ENCODE measurements at places on chromosomes 3 and 15. TPM values are rescaled to one million over a fixed set of nuclear protein-coding genes. Genes with fewer than 3 reads are reported as not detected.

EXD1 gene
- total RNA-seq = not detected

CFAP20DC gene
- 1.3 TPM for total RNA-seq

ATP13A5 gene
- total RNA-seq = 3.7 TPM

AP2M1 gene
- 135 TPM for total RNA-seq

GOLGA6D gene
- 0.30 TPM for total RNA-seq

CD96 gene
- 2.0 TPM for total RNA-seq

SCG5 gene
- total RNA-seq = 5.0 TPM

HHATL gene
- 3.9 TPM for total RNA-seq

TMEM45A gene
- total RNA-seq = 335 TPM

AHSG gene
- not detected for total RNA-seq

SLC7A14 gene
- total RNA-seq = under 0.01 TPM

All from skin of body (tissue), 3 donors.